ENCODE measurements at places on chromosomes 16 and 17.

GRCh38 chr17:62998665-62999393 lies 32.8 kb downstream of the TANC2 start:
- DNase-seq, result peak; percentile 28

DNA sequence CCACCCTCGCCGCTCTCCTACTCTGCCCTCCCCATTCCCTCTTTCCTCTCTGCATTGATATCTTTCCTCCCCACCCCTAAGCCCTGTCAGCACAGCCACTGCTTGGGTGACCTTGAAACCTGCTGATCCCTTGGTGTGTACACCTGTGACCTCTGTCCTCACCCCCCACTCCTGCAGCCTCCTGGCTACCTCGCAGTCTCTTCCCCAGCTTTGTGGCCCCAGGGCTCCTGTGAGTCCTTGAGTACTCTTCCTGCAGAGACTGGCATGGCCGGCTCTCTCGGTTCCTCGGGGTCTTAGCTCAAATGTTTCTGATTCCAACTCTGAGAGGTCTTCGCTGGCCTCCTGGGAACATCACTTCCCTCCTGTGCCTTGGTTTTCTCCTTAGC lies 31.7 kb downstream of the ADCY7 start:
- DNase-seq, result no peak

DNA sequence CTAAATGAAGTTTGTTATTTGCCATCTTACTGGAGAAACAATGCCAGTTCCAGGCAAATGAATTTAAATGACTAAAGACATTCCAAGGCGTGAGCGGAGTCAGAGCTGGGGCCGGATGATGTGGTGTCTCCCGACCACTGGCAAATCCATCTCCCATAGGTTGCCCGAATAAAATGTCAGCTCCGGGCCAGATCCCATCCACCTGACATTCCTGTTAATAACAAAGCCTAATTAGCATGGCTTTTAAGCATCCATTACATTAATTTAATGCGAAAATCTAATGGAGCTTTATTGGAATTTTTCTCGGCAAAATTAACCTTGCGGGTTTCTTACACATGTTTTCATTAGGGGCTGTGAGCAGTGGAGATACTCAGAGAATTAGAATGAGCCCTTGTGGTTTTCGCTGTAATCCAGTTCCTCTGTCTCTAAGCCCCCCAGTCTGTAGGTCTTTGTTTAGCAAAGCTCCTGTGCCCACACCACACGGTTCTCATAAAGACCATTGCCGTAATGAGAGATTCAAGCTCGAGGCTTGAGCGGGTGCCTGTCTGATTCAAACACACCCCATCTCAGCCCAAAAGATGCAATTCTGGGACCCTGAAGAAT lies 123.3 kb downstream of the CCT6B start:
- DNase-seq, result no peak

- no peak for DNase-seq
These were observed 561.6 kb upstream of the CDH8 start for GRCh38 chr16:62597875-62598274.

DNA sequence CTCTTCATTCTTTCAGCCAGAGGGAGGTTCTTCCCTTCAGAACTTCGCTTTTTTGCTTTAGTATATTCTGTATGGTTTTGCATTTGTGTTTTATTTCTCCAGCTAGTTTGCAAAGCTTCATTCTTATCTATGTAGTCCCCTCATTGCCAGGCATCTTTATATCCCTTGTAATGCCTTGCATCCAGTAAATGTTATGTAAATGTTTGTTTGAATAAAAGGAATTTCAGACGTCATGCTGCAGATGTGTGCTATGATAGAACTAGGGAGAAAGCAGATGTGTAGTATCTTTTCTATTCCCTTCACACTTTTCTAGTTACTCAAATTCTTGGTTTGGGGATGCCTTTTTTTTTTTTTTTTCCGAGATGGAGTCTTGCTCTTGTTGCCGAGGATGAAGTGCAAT lies 62.6 kb upstream of the RASL10B start:
- DNase-seq, result no peak
